ENCODE measurements at places on chromosomes 16 and 17.

DNA sequence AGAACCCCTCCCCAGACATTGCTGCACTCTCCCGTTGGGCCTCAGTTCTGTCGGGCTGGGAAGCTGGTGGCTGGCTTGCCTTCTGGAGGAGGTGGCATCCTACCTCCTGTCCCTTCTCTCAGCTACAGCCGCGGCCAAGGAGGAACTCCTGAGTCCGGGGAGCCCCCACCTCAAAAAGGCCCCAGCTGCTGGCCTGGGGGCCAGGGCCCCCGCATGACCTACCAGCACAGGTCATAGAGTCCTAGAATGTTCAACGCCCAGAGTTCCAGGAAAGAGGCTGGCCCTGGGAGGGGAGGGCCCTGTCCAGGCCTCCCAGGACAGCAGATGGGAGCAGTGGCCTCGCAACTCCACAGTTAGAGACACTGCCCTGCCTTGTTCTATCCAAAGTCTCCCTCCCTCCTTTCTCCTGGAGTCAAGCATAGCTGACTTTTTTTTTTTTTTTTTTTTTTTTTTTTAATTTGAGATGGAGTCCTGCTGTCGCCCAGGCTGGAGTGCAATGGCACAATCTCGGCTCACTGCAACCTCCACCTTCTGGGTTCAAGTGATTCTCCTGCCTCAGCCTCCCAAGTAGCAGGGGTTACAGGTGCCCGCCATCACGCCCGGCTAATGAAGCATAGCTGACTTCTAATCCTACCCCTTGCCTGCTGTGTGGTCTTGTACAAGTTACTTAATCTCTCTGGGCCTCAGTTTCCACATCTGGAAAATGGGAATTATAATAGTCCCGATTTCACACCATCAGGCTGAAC is 7.1 kb downstream of the CARHSP1 start:
- DNase-seq, result no peak

DNA sequence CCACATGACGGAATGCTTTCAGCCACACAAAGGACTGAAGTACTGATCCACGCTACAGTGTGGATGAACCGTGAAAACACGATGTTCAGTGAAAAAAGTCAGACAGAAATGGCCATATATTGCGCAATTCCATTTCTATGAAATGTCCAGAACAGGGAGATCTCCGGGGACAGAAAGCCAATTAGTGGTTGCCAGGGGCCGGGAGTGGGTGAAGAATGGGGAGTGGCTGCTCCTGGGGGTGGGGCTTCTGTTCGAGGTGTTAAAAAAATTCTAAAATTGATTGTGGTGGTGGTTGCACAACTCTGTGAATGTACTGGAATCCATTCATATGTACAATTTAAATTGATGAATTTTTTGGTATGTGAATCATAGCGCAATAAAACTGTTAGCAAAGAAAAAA is 154.8 kb upstream of the HSBP1 start:
- DNase-seq, result no peak

- no peak for DNase-seq
These were observed 32.4 kb downstream of the SNX11 start for GRCh38 chr17:48139944-48140343.

GRCh38 chr16:46555951-46556350 is 65.2 kb downstream of the SHCBP1 start:
- DNase-seq, result no peak

- DNase-seq, result no peak
These were observed 50.1 kb downstream of the JPH3 start for GRCh38 chr16:87652386-87652785.

DNA sequence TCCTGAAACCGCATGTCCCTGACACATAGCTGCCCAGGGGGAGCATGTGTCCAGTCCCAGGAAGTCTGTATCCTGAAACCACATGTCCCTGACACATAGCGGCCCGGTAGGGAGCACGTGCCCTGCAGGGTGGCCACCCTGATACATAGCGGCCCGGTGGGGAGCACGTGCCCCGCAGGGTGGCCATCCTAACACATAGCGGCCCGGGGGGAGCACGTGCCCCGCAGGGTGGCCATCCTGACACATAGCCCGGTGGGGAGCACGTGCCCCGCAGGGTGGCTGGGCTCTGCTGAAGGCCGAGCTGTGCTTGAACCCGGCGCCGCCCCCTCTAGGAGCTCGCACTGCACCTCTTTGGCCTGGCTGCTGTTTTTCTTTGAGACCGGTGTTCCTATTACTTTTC is 18.7 kb upstream of the RPL13 start:
- DNase-seq, result no peak

DNA sequence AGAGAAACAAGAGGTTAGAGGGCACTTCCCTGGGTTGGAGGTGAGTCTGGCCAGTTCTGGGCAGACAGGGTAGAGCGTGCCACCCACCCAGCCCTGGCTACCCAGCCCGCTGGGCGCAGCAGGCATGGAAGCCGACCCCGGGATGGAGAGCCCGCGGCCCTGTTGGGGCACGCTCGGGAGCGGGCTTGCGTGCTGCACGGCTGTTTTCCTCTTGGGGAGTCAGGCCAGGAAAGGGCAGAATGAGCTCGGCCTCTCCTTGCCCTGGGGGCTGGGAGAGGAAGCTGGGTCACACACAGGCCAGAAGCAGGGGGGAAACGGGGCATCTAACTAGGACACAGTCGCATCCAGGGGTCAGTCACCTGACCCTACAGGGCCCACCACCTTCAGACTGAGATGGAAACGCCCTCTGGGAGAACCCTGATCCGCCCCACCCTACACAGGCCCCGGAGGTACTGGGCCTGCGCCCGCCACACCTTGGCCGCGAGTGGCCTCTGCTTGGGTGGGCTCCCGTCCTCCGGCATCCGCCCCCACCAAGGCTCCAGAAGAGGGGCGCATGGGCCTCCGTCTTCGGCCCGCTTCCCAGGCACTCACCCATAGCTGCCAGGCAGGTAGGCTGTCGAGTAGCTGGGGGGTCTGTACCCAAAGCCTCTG is 1.2 kb downstream of the SOX15 start:
- no peak for DNase-seq

- DNase-seq, result no peak
These were observed 21.8 kb downstream of the ACSM1 start for GRCh38 chr16:20675488-20676267.

- no peak for DNase-seq
These were observed 19.0 kb upstream of the SMG1 start for GRCh38 chr16:18945233-18945632.

GRCh38 chr16:54477714-54478113 is 191.1 kb upstream of the IRX3 start:
- no peak for DNase-seq

GRCh38 chr16:22898874-22899348 is 84.9 kb downstream of the HS3ST2 start:
- peak; percentile 7 for DNase-seq

- no peak for DNase-seq
These were observed 37.5 kb downstream of the RBFOX3 start for GRCh38 chr17:79573196-79573896.

DNA sequence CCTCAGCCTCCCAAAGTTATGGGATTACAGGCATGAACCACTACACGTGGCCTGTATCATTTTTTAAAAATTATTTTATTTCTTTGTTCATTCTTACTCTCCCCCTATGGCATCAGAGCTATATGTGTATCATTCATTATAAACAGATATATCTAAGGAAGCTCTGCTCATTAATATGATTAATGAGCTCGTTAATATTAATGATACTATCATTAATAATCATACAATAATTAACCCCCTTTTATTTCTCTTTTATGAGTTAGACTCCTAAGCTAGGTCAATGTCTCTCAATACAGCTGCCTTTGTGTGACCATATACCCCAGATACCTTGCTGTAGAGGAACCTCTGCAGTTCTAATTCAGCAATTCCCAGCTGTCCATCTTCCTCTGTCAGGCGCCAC is 4.5 kb upstream of the RSKR start:
- no peak for DNase-seq

DNA sequence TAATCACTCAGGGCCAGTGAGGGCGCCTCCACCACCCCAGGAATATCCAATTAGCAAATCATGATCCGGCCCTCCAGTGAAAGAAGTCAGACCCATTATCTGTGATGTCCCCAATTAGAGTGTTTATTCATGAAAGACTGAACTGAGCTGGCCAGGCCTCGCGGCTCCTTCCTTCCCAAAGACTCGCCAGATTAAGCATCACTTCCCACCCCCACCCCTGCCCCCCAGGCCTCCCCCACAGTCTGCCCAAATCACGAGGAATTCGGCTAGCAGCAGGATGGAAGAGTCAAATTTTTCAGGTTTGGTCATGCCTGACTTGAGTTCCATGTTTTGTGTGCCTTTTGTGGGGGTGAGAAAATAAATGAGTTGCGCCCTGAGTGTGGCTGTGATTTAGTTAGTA is 298.4 kb upstream of the SALL1 start:
- DNase-seq, result no peak

- DNase-seq, result no peak
These were observed 73.0 kb downstream of the PITPNC1 start for GRCh38 chr17:67449845-67450755.

DNA sequence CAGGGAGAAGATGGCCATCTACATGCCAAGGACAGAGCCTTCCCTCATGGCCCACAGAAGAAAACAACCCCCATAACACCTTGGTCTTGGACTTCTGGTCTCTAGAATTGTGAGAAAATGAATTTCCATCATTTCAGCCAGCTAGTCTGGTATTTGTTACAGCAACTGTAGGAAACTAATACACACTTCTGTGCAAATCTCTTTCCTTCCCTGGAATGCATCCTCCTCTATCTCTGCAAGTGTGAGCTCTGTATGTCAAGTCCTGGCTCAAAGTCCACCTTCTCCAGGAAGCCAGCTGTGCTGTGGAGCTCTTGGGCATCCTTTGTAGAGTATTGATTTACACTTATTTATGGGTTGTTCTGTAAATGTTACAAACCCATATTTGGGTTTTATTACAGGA is 89.7 kb downstream of the SDK2 start:
- DNase-seq, result no peak

- no peak for DNase-seq
These were observed 77.5 kb downstream of the ENGASE start for GRCh38 chr17:79152110-79152509.

DNA sequence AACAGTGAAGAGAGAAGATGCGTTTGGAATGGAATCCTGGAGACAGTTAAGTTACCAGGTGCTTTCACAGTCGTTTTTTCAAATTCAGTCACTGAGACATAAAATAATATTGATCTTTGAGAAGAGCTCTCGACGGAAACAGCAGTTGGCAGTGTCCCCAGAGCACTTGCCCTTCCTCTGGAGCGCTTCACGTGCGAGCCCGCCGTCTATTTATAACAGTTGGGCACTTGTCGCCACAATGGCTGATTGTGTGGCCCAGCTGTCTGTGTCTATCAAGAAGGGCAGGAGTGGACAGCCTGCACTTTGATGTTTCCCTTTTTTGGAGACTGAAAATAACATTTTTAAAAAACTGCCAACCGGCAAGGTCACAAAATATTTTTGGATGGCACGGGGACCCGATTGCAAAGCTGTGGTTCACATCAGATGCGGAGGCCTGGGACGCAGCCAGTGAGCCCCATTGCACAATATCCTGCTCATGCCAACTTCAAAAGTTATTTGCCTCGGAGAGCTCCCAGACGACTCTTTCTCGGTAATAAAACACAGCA is 62.9 kb downstream of the ADCY9 start:
- DNase-seq, result no peak

DNA sequence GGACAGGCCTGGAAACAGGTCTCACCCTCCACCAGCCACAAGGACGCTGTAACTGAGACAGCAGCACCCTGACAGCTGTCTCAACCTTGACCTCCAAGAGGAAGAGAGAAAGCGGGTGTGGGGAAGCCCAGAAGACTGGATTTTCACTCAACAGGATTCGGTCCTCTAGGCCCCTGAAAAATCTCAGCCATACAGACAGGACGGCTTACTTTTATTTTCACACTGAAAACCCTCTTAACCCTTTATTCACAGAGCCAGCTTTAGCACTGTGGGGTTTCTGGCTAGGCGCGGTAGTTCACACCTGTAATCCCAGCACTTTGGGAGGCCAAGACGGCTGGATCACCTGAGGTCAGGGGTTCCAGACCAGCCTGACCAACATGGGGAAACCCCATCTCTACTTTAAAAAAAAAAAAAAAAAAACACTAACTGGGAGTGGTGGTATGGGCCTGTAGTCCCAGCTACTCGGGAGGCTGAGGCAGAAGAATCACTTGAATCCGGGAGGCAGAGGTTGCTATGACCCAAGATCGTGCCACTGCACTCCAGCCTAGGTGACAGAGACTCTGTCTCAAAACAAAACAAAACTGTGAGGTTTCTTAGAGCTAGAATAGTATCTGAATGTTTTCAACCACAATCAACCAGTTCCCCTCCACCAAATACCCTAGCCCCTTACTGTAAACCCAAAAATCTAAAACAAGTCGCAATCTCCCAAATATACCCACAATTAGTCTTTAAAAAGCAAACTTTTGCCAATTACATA is 5.3 kb downstream of the ANKRD11 start:
- DNase-seq, result no peak

DNA sequence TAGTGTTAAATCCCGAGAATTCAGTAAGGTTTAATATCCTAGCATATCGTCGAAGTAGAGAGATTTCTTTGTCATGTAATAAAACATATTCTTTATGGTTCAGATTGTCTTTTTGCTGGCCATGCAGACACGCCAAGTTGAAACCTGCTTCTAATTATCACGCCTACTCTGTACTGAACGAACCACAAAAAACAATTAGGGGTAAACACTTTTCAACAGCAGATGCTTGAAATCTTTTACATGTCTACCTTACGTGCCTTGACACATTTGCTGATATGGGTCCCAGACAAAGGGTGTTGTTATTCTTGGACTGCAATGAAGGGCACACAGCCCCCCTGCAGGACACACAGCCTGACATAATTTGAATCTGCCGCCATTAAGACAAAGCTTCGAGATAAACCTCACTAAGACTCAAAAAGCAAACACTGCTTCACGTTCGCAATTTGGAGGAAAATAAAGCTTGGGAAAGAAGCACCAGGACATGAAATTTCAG is 13.3 kb downstream of the WIPI1 start:
- DNase-seq, result no peak

DNA sequence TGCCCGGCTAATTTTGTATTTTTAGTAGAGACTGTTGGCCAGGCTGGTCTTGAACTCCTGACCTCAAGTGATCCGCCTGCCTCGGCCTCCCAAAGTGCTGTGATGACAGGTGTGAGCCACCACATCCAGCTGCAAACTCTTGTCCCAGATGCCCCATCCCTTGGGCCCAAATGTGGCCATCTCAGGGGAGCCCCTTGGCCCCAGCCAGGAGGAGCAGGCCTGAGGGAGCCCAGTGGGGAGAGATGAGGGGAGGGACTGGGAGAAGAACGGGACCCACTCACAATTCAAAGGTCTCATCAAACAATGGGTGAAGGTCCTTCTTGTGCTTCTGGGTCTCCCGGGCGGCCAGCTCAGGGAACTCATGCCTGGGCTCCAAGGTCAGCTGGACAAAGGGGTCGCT is 14.5 kb downstream of the UNC13D start:
- no peak for DNase-seq

GRCh38 chr17:4206962-4207361 is 56.8 kb downstream of the ANKFY1 start:
- no peak for DNase-seq

DNA sequence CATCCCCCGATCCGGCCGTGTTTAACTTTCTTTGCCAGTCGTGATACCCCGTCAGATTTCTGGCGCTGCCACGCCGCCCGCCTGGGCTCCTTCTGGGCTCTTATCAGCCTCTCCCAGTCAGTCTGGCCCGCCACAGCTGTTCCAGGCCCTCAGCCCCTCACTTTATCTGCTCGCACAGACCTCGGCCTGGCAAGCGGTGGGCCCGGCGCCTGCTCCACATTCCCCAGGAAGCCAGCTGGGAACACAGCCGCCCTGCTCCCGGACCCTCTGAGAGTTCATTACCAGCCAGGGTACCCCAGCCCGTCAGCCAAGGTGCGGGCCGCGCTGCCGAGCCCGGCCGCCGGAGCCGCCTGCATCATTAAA is 157.5 kb downstream of the ZNF423 start:
- no peak for DNase-seq
